CD4-positive, alpha-beta T cell treated with Interleukin-6 at 100 ng/mL for 8 hours (primary cell): ENCODE measurements at places on chromosomes 7 and 10.

DNA sequence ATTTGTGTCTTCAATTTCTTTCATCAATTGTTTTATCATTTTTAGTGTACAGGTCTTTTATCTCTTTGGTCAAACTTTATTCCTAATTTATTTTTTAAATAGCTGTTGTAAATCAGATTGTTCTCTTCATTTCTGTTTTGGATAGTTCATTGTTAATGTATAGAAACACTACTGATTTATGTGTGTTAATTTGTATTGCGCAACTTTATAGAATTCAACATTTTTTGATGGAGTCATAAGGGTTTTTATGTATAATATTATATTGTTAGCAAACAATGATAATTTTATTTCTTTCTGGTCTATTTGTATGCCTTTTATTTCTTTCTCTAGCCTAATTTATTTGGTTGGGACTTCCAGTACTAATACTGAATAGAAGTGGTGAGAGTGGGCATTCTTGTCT is 181.2 kb downstream of the CCDC7 start:
- DNase-seq: no peak

- no peak for DNase-seq
Measured at GRCh38 chr7:114959931-114960330, 38.0 kb downstream of the MDFIC start.

GRCh38 chr7:25559581-25560367 is 331.5 kb upstream of the NPVF start:
- no peak for DNase-seq

GRCh38 chr7:120949393-120949911 is 1.1 kb upstream of the ING3 start:
- DNase-seq: no peak

GRCh38 chr7:70242826-70243225 is 644.6 kb downstream of the AUTS2 start:
- no peak for DNase-seq

DNA sequence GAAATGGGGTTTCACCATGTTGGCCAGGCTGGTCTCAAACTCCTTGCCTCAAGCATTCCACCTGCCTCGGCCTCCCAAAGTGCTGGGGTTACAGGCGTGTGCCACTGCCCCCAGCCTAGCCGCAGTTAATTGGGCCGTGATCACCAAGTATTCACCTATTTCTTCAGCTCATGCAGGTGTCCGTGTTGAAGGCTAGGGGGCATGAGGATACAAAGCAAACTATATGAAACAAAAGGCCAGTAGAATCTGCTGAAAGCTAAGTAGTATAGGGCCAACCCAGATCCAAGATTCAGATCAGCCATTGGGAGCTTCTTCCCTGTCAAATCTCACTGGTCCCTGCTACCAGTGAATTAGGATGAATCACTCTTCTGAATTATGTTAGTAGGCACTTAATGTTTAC is 73.4 kb downstream of the LRRC4 start:
- DNase-seq: no peak

DNA sequence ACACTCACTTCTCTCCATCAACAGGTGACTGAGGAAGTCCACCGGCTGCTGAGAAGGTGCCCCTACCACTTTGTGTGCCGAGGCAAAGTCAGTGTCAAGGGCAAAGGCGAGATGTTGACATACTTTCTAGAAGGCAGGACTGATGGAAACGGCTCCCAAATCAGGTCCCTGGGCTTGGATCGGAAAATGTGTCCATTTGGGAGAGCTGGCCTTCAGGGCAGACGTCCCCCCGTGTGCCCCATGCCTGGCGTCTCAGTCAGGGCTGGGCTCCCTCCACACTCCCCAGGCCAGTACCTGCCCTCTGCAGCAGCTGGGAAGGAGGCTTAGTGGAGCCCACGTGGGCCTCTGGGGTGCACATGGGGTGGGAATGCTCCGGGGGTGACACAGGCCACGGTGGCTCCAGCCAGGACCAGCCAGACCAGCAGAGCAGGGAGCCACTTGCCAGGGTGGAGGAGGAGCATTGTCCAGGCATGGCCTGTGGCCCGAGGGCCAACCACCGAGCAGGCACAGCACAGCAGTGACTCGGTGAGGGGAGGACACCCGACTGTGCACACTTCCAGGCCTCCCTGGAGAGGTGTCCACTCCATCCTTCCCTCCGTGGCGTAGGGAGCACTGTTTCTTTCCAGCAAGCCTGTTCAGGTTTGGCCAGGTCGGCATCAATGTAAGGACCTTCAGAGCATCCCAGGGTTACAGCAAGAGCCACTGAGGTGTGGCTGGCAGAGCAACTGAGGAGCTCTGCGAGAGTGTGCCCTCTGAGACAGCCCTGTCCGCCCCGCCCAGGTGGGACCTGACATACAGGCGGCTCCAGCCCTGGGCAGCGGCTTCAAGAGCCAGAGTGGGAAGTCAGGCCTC is 139.7 kb downstream of the ADCY1 start:
- no peak for DNase-seq

GRCh38 chr7:8251195-8251594 is 10.8 kb downstream of the ICA1 start:
- DNase-seq: no peak

DNA sequence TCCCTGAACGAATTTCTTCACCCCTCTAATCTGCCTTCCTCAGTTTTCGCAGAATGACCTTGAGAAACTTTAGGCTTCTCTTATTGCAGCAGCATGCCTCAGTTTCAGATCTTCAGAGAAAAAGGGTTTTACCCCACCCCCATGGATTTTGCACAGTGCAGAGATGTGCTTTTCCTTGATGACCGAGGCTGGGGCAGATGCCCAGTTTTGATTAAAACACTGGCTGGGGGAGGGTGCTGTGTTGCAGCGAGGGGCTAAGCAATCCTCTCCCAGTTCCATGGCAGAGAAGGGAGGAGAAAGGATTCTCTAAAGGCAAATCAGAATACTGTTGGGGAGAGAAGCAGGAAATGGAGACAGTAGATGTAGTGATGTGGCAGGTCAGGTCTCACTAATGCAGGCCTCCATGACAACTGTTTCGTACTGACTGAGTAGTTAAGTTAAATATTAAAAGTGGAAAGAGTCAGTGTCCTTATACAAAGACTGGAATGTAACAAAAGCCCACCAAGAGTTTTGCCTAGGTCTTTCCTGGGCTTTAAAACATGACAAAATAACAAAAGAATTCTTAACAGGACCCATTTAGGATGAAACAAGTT is 50.8 kb upstream of the PDZD8 start:
- no peak for DNase-seq

- no peak for DNase-seq
Measured at GRCh38 chr7:133301444-133301843, 48.6 kb downstream of the EXOC4 start.

GRCh38 chr10:101131962-101132635 is 999 bp downstream of the TLX1 start:
- no peak for DNase-seq

GRCh38 chr10:75962395-75963061 is 531.1 kb downstream of the LRMDA start:
- no peak for DNase-seq

GRCh38 chr10:124323806-124324205 is 94.9 kb downstream of the OAT start:
- no peak for DNase-seq

- no peak for DNase-seq
Measured at GRCh38 chr7:38584443-38585210, 46.5 kb downstream of the AMPH start.

- DNase-seq: no peak
Measured at GRCh38 chr10:100148353-100149211, 37.2 kb downstream of the ERLIN1 start.

DNA sequence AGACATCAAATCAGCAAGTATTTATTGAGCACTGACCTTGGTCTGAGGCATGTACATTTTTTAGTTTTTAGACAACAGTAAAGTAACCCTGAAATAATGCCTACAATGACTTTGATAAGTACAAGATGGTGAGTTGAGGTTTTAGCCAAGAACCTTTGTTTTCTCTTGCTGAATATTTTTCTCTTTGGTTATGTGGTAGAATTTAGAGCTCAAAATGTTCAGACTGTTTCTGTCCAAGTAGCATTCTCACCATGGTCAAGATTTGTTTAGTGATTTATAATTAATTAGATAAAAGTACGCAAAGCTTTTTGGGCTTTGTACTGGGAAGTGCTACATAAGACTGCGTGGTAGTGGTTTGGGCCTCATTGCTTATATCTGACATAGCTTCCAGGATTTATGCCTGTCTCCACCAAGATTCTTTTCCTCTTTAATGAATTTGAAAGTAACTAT is 102.4 kb downstream of the KAT6B start:
- DNase-seq: no peak

GRCh38 chr7:131536361-131536849 is 20.0 kb downstream of the PODXL start:
- DNase-seq: no peak

DNA sequence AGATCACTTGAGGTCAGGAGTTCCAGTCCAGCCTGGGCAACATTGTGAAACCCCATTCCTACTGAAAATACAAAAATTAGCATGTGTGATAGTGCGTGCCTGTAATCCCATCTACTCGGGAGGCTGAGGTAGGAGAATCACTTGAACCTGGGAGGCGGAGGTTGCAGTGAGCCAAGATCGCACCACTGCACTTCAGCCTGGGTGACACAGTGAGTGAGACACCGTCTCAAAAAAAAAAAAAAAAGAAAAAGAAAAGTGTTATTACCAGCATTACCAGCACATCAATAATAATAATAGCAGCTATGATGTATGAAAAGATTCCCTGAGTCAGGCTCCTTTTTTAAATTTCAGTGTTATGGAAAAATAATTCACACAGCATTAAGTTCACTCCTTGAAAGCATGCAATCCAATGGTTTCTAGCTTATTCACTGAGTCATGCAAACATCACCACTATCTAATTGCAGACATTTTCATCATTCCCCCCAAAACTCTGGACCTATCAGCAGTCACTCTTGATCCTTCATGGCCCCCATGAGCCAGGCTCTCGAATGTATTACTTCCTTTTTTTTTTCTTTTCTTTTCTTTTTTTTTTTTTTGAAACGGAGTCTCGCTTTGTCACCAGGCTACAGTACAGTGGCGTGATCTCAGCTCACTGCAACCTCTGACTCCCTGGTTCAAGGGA is 228.4 kb downstream of the FANK1 start:
- DNase-seq: no peak

- DNase-seq: no peak
Measured at GRCh38 chr7:4948402-4948801, 10.6 kb downstream of the MMD2 start.

DNA sequence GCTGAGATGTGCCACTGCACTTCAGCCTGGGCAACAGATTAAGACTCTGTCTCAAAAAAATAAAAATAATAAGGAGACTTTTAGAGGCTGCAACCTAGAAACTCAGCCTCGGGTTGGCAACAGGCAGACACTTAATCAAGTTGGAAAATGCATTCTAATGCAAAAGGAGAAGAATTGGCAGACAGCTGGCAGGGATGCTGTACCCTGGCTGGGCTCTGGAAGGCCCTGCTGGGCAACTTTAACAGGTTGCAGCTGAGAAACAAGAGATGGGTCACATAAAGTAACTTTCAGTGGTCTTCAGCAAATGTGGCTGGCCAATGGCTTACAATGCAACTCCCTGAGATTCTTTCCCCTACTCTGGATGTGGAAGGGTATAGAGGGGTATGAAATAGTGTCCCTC is 1225.7 kb downstream of the TYW1 start:
- no peak for DNase-seq

DNA sequence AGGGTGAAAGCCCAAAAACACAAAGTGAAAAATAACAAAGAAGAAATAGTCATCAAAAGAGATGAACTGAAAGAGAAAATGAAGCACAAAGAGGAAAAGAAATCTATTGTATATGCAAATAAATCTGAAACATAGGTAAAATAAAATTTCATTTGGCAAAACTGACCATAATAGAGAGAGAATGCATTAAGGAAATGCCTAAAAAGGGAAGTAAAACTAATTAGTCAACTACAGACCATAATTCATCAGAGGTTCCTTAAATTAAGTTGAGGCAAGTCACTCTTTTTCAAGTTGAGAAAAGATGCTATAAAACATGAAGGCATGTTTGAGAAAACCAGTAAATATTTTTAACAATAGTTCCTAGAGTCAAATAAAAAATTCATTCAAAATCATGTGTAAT is 233.3 kb downstream of the LRRN3 start:
- DNase-seq: no peak

DNA sequence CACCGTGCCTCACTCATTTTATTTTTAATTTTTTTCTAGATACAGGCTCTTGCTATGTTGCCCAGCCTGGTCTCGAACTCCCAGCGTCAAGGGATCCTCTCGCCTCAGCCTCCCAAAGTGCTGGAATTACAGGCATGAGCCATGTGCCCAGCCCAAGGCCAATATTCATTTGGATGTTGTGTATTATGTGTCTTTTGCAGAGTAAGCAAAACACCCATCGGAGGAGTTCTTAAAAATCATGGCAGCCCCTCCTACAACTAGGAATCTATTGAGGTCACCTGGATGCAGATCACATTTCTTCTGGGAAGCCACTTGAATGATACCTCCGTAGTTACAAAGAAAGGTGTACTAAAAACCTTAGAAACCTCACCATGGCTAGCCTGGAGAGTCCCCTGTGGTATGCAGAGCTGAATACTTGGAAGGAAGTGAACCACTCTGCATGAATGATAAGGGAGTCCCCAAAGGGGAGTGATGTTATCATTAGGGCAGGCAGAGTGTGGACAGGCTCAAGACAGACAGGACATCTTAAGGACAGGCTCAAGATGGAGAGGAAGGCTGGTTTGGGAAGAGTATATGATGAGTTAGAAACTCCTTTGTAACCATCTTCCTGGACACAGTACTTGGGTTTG is 185.7 kb downstream of the TAX1BP1 start:
- no peak for DNase-seq

DNA sequence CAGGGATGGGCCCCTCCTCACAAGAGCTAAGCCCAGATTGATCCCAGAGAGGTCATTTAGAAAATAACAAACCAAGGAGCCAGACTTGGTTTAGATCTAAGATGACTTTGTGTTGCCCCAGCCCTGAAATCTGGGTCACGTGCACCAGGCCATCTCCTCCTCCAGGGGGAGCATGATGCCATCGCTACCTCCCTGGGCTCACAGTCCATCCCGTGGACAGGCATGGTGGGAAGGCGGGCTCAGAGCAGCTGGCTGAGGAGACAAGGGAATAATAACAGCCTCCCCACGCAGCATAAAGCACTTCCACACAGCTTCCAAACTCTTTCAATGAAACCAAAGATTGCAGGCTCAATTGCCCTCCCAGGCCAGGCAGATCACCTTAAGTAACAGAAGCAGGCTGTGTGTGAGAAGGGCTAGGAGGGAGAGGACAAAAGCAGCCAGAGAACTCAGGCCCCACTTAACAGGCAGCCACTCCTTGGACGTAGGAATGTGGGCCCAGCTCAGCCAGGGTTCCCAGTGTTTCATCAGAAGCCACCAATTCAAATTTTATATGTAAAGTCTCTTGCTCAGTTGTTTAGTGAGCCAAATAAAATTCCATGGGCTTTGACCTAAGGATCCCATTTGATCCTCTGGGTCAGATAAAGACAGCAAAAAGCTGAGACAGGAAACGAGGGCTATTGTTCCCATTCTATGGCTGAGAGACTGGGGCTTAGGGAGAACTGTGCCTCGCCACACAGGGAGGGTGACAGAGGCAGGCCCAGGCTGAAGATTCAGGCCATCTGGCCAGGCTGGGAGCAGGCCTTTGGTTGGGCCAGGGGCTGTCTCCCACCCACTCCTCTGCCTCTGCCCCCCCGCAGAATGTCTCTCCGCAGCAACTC is 100.2 kb downstream of the COL13A1 start:
- no peak for DNase-seq
